ENCODE measurements at places on chromosomes 1 and 21. TPM values are rescaled to one million over a fixed set of nuclear protein-coding genes. Genes with fewer than 3 reads are reported as not detected.
A peak's percentile ranks its signal among the peaks of the same experiment; 100 is the strongest.

DNA sequence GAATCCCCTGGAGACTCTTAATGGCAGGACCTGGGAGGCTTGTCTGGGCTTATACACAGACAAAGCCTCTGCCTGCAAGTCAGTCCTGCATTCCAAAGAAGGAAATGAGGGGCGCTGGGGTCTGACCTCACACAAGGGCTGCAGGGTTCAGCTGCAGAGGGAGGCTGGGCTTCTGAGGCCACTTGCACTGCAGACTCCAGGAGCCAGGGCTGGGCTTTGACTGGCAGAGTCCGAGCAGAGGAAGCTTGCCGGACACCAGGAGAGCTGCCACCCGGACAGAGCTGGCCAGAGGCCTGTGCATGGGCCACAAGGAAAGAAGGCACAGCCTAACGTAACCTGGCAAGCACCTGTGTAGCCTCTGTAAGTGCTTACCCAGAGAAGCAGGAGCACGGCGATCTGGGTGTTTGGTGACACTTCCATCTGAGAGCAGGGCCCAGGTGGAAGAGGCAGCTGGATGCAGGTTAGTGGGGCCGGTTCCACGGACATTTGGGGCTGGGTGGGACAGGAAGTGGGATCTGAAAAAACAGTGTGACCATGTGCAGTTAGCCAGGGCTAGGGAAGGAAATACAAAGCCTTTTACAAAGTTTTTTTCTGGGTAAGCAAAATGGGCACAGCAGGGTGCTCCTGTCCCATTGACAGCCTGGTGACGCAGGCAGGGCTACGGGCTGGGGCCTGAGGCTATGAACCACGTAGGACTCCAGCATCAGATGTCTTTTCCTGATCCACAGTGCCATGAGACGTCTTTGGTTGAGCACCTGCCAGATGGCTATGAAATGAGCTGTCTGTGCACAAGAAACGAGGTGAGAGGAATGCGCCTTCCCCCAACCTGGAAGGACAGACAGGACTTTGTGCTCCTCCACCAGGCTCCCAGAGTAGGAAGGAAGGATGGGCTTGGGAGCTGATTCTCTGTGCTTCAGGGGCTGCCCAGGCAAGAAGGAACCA lies 37.3 kb upstream of the LBR start:
- no peak for DNase-seq

DNA sequence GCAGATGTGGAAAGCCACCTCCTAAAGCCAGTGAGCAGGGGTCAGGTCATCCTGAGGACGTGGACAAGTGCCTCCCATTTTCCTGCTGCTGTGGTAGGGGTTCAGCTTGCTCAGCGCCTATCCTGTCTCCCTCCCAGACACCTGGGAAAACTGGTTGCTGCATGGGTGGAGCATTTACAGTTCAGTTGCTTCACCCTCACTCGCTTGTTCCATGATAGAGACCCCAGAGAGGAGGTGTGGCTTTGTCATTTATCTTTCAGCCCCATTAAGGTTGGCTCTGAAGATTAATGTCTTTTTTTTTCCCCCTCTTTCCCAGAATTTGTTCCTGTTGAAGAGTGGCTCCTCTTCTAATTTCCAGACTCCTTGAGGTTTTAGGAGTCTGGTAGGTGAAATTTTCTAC lies 9.2 kb downstream of the VANGL1 start:
- DNase-seq = no peak

- peak; percentile 10 for DNase-seq
These were observed 1.3 kb upstream of the DNAJC16 start for GRCh38 chr1:15525050-15526020.

DNA sequence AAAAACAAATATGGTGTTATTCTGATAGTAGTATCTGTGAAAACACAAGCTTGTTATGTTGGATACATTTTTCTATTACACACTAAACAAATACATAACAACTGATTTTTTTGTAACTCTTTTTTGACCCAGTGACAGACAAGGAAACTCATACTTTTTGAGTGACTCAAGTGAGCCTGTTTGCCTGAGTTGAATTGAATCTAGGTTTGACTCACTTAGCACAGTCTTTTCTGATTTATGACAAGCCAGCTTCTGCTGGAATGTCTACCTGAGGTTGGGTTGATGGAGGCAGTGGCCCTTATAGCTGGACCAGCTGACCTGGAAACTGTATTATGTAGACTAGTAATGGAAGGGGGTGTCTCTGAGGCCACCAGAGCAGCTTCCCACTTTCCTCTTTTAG lies 4.2 kb upstream of the CLCA4 start:
- peak; percentile 27 for DNase-seq

GRCh38 chr1:15526021-15526489 lies 593 bp upstream of the DNAJC16 start:
- no peak for DNase-seq

DNA sequence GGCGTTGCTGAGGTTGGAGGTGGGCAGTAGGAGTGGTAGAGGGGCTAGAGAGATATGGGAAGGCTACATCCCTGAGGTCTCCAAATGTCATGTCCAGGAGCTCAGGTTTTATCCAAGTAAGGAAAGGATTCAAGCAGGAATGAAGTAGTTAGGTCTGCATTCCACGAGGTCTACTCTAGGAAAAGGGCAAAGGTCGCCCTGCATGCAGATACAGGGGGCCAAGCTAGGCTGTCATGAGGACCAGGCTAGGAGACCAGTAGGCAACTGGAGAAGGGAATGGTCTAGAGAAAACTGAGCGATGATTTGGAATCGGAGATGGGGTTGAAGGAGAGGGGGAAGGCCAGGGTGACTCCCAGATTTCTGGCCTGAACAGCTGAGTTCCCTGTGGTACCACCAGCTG lies 48.7 kb downstream of the IRF2BP2 start:
- DNase-seq = no peak

- no peak for DNase-seq
These were observed 1.0 kb downstream of the GALNT2 start for GRCh38 chr1:230067871-230068620.

DNA sequence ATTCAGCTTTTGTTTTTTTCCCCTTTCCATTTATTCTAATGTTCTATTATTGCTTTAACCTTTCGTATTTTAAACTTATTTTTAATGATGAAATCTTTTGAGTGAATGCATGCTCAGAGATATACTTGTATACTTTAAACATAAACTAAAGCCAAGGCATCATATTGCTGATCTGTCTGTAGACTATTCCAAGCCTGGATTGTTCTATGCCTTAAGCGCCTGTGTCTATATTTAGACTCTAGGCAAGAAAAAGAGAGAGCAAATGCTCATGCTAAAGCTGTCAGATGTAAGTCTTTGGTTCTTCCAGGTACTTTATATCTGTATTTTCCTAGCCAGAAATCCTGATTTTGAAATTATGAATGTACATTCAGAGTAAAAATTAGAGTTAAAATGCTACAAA lies 14.4 kb downstream of the SH3GLB1 start:
- no peak for DNase-seq

- DNase-seq = peak; percentile 75
These were observed 437 bp upstream of the HSPG2 start for GRCh38 chr1:21937372-21938121.

GRCh38 chr1:53326088-53326597 lies 1.7 kb downstream of the LRP8 start:
- DNase-seq = peak; percentile 70

DNA sequence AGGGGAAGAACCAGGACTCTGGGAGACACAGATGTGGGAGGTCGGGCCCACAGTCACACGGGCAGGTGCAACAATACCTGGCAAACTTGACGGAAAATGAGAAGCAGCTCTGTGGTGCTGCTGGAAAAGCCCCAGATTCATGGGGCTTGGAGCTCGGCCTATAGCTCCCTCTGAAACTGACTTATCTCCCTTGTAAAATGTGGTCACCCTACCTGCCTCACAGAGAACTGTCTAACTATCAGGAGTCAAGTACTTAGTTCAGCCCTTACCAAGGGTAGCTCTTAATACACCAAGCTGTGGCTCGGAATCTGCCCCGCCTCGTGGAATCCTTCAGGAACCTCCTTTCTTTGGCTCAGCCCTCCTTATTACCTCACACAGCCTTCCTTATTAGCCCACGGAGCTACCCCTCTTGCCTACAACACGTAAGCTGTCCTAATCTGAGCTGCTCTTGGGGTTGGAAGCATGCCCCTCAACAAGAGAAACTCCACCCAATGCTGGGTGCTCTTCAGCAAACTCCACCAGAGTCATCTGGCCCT lies 68.9 kb downstream of the MRPL37 start:
- peak; percentile 39 for DNase-seq

GRCh38 chr1:63794939-63795378 lies 21.1 kb downstream of the ROR1 start:
- no peak for DNase-seq

DNA sequence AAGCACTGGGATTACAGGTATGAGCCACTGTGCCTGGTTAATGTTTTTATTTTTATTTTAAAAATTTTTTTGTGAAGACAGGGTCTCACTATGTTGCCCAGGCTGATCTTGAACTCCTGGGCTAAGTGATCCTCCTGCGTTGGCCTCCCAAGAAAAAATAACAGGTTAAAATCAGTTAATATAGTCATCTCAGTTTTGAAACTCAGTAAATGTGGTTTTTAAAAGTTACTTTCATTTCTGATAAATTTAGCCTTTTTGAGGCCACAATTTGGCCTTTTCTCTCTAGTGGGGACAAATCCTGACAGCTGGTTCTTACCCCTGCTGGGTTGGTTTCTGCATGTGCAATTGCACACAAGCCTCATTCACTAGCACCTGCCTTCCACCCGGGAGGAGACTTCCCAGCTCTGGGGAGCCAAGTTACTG lies 13.3 kb downstream of the PMF1 start:
- DNase-seq = no peak

GRCh38 chr1:101262630-101263348 lies 26.0 kb downstream of the S1PR1 start:
- no peak for DNase-seq

DNA sequence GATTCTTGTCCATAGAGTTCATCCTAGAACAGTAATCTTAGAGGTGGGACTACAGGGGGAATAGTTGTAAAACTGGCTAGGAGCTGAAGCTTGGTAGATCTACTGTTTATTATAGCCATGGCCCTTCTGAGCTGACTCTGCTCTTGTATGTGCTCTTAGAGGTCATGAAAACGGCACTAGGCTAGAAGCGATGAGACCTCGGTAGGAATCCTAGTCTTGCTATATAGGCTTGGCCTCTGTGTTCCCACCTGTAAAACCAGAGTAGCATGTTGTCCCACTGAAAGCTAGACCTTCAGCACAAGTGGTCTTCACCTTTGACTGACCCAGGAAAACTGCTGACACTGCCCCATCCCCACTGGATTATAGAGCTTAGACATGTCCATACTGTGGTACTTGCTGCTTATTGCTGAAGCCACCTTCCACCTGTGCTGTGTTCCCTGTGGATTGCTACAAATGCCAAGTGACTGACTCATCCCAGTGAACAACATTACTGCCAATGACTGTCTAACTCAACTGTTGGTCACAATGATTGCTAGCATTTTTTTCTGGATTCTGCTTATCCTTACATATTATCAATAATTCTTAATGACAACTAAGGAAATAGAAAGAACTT lies 23.0 kb upstream of the PIGC start:
- DNase-seq = no peak

- DNase-seq = peak; percentile 6
These were observed 30.7 kb downstream of the GRHL3 start for GRCh38 chr1:24349891-24350290.

DNA sequence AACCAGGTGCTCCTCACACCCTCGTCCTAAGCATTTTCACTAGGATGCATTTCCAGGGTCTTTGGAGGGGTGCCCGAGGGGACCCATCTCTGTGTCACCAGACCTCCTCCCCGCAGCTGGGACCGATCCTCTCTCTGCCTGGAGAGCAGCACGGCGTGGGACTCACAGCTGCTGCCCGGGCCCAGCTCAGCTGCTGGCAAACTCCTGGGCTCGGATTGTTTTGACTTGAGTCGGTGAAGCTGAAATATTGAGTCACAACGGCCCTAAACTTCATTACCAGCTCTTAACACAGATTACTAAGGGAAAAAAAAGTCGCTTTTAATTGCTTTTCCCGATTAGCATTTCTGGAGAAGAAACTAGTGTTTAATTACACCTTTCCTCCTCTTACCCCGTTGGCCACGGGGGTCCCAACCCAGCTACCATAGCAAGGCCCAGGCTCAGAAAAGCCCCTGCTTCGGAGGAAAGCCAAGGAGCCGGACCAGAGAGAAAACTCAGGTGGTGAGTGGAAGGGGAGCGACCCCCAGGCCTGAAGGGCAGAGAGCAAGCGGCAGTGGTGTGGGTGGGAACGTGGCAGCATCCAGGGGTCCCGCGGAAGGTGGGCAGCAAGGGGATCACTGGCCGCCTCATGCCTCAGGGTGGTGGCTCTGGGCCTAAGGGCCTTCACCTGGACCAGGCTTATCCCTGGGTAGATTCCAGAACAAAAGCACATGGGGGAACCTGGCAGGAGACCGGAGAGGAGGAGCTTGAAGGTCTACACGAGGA lies 41.7 kb downstream of the CASZ1 start:
- no peak for DNase-seq

GRCh38 chr1:199510314-199510713 lies 517.2 kb upstream of the NR5A2 start:
- DNase-seq = no peak

- DNase-seq = no peak
These were observed 22.2 kb upstream of the ALG14 start for GRCh38 chr1:95094923-95095322.

DNA sequence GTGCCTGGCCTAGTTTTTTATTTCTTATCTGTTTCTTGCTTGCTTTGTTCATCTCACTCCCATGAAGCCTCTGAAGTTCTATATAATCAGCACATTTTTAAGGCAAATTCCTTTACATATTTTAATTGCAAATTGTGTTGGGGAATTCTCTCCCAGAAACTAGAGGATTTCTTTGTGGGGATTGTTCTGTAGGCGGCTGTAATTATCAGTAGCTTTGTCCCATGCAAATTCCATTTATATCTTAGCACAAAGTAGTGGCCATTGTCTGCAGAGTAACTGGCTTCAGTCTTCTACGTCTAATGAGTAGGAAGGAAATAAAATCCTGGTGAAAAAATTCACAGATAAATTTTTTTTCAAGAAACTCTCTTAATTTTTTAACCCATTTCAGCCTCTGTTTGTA lies 35.7 kb downstream of the CLEC20A start:
- no peak for DNase-seq

DNA sequence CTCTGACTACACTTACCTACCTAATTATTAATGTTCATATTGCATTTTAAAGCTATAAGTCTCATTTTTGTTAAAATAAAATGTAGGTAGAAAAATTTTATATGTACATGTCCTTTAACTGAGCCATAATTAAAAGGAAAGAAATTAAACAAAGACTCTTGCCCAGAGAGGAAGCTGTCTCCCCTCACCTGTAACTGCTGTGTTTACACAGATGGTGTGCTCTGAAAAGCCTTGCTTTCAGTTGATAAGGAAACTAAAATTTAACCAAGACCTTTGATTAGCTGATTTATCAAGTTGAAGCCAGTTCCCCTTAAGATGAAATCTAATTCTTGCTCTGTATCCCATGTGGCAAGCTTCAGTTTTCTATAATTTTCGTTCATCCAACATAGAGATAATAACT lies 213.5 kb downstream of the LYPLAL1 start:
- DNase-seq = no peak

CLDN8 gene
- not detected for total RNA-seq

AKNAD1 gene
- total RNA-seq = 0.27 TPM

CD5L gene
- not detected for total RNA-seq

ADORA1 gene
- total RNA-seq = 6.5 TPM

KCNK1 gene
- 2.9 TPM for total RNA-seq

JAM2 gene
- 3.0 TPM for total RNA-seq

BRDT gene
- total RNA-seq = not detected

Data from fibroblast of the aortic adventitia (primary cell).